ENCODE measurements at places on chromosomes 12 and 14. TPM values are rescaled to one million over a fixed set of nuclear protein-coding genes. Genes with fewer than 3 reads are reported as not detected.

KCNC2 gene
- not detected for polyA plus RNA-seq

GRCh38 chr12:123744836-123745235, 17.3 kb upstream of the DNAH10 start:
- no peak for DNase-seq

BCAT1 gene
- polyA plus RNA-seq, result 21.6 TPM

RERGL gene
- polyA plus RNA-seq, result not detected
